Activated naive CD4-positive, alpha-beta T cell treated with anti-CD3 and anti-CD28 coated beads, Interleukin-2, amount 50 U/mL, for 16 hours (primary cell): ENCODE measurements at places on chromosomes 2 and 18.

DNA sequence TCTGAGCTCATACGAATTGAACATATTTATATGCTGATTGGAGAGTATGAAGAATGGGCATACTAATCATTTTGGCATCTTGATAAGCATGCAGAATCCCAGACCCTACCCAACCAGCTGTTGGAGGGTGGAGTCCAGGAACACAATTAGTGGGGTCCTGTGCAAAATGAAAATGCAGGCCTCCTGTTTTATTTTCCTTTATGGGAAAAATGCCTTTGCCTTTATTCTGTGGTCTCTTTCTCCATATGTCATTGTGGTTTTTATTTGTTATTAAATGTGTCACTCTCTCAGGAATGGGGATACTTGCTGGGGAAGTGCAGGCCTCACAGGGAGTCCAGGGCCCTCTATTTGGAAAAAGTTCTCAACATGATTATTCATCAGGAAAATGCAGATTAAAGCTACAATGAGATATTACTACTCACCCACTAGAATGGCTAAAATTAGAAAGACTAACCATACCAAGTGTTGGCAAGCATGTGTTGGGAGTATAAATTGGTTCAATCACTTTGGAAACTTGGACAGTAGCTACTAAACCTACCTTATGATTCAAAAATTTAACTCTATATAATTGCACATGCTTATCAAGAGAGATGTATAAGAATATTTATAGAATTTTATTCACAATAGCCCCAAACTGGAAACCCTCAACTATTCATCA lies 223.1 kb upstream of the FBXO11 start:
- no peak for DNase-seq

DNA sequence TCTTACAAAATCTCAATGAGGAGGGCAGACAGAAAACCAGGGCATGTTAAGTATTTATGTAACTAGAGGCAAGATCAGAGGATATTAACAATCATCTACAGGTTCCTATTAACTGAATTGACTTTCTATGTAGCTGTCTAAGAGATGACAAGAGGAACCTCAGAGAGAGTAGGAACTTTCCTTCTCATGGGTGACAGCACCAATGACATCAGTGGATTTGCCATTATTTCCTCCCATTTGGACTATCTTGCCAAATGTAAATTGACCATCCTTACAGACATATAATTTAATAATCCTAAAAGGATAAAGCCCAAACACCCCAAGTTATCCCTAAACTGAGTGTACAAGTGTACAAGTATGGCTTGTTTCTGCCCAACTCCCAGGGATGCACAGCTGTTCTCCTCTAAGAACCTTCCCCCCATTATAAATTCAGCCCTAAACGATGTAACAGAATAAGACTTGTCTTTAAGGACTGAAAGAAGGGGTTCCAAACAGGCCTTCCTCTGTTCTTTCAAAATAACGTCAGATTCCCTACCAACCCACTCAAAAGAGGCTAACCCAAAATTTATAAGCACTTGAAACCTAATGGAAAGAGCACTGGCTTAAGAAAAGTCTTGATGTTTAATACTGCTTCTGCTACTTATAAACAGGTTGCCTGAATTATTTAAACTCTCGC lies 73.4 kb upstream of the CHAC2 start:
- no peak for DNase-seq

- DNase-seq = no peak
Observed at GRCh38 chr2:42339191-42339912, 21.7 kb downstream of the COX7A2L start.

- DNase-seq = no peak
Observed at GRCh38 chr18:31553800-31554199, 37.9 kb upstream of the TTR start.

DNA sequence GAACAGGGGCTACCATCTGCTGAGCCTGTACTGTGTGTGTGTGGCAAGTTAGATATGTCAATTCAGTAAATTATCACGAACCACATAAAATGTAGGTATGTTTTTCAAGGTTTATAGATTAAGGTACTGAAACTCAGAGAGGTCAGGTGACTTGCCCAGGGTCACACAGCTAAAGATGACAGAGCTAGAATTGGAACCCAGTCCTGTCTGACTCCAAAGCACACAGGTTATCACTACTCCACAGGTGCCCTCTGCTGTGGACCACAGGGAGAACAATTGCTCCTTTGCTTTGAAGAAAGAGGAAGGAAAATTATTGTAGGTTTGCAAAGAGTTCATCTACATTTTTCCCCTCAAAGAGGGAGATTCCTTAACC lies 229.7 kb upstream of the AGAP1 start:
- no peak for DNase-seq

DNA sequence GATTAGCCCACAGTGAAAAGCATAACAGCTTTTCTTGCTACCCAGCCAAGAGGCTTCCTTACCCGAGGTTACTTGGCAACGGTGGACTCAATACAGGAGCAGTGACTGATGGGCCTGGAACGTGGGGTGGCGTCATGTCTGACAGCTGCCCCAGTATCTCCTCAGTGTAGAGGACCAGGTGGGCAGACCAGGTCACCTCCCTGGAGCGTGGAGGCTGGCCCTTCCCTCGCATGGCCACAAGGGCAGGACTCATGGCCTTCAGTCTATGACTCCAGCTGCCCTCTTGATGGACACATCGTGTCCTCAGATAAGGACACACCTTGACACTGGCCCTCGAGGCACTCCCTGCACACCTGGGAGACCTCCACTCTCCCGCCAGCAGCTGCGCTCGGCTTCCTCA lies 6.4 kb downstream of the ASPRV1 start:
- no peak for DNase-seq

GRCh38 chr18:55256929-55257289 lies 297.6 kb upstream of the CCDC68 start:
- DNase-seq = no peak

- no peak for DNase-seq
Observed at GRCh38 chr18:50947899-50948298, 19.9 kb upstream of the ELAC1 start.

DNA sequence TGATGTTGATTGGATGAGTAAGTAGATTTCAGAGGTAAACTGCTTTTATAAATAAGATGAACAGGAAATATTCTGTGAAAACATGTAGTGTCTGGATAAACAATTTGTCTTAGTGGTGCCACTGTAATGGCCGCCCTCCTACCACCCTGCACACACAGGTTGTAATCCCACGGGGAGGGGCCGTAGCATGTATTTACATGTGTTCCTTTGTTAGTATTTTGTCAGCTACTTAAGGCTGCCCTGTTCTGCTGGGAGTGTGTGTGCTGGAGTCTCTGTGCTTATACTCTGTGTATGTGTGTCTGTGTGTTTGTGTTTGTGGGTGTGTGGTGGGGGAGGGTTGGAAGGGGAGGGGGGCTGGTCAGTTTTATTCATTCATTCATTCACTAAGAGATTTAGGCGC lies 5.1 kb downstream of the TSHZ1 start:
- DNase-seq = no peak

GRCh38 chr2:12704378-12704777 lies 12.4 kb upstream of the TRIB2 start:
- DNase-seq = no peak

GRCh38 chr2:230498506-230499107 lies 82.6 kb downstream of the SP100 start:
- DNase-seq = no peak

GRCh38 chr2:205570648-205571047 lies 111.7 kb upstream of the NRP2 start:
- no peak for DNase-seq

GRCh38 chr18:47829831-47830230 lies 100.6 kb downstream of the SMAD2 start:
- no peak for DNase-seq
